BJ (cell line): ENCODE measurements at places on chromosomes 3 and 15.
A peak's percentile ranks its signal among the peaks of the same experiment; 100 is the strongest.

DNA sequence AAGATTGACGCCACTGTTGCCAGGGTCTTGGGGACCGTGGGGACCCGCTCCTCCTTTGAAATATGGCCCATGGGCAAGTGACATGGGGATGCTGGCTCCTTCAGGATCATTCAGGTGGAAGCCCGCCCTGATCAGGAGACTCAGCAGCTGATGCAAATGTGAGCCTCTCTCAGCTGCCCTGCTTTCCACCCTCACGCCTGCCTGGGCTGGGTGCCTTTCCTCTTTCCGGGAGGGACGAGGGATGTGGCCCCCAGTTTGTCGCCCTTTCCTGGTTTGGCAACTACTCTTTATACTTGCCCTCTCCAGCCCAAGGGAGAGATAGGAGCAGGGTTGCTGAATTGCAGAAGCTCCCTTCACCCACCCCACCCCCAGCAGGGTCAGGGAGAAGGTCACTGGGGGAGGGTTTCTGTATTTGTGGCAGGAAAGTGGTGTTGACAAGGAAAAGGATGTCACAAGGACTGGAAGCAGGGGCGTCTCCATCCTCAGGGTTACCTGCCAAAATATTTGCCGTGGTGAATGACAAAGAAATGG, 21.8 kb downstream of the DNASE1L3 start:
- DNase-seq: no peak

DNA sequence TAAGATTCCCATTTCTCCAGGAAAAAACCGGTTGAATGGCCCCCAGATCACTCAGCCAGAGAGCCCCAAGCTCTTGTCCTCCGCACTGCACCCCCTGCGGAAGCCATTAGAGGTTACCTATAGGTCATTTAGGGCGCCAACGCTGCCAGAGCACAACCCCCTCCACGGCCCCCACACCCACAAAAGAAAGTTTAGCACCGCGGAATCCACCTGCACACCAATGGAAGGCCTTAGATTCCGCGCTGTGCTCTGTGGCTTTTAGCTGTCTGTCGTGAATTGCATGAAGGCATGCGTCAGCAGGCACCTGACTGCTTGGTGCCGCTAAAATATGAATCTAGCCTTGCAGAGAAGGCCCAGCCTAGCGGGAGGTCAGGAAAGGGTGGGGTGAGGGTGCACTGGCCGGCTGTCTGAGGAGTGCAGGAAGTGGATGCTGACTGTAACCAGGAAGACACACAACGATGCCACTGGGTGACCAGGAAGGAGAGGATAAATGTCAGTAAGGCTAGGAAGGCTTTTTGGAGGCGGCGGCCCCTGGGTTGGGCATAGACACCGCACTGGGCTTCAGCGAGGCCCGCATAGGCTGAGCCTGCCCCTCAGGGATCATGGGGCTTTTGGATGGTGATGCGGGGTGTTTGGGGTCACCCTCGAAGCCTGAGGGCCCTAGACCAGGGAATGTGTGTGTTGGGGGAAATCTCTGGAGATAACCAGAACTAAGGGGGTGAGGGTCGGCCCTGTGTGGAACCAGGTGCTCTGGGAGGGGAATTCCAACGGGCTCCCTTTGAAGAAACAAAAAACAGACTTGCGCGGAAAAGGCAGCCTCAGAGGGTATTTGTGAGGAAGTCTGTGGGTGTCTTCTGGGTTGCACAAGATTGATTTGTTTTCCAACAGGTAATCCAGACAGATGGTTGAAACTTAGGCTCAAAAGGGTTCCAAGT, 976 bp upstream of the NUP210 start:
- no peak for DNase-seq

GRCh38 chr3:12142476-12142875, 16.2 kb downstream of the TIMP4 start:
- no peak for DNase-seq

DNA sequence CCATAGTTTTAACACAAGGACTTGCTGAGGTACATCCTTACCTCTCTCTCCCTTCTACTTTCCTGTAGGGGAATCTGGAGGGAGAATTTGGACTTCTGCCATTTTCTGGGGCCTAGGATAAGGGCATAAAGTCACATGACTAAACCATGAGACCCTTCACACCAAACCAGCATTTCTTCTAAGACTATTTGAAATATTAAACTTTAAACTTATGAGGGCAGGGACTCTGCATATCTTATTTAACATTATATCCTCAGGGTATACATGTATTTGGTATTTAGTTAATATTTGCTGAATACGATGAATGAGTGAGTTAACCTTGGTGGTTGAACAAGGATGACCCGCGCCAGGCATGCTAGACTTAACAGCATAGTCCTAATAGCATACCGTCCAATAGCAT, 63.4 kb downstream of the USP13 start:
- no peak for DNase-seq

DNA sequence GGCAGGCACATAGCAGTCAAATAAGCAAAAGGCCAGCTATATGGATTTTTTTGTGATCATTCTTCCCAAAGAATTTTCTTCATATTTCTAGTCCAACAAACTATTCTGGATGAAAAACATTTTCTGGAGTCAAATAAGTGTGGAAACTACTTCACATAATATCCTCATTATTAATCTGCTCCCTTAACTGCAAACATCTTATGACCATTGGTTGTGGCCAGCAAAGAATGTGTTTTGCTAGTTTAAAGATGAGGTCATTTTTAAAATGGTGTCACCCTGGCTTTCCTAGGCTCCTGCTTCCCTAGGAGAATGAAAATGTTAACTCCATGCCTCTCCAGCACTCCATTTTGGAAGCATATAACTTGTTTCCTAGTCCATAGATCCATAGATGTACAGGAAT, 118.8 kb downstream of the SST start:
- DNase-seq: peak; percentile 63

- DNase-seq: no peak
Measured at GRCh38 chr3:10122724-10123123, 7.2 kb downstream of the BRK1 start.
